ENCODE measurements at places on chromosomes 2 and 18. TPM values are rescaled to one million over a fixed set of nuclear protein-coding genes. Genes with fewer than 3 reads are reported as not detected.

The TMEM37 gene
- not detected for total RNA-seq

The GALNT3 gene
- total RNA-seq: 2.6 TPM

DNA sequence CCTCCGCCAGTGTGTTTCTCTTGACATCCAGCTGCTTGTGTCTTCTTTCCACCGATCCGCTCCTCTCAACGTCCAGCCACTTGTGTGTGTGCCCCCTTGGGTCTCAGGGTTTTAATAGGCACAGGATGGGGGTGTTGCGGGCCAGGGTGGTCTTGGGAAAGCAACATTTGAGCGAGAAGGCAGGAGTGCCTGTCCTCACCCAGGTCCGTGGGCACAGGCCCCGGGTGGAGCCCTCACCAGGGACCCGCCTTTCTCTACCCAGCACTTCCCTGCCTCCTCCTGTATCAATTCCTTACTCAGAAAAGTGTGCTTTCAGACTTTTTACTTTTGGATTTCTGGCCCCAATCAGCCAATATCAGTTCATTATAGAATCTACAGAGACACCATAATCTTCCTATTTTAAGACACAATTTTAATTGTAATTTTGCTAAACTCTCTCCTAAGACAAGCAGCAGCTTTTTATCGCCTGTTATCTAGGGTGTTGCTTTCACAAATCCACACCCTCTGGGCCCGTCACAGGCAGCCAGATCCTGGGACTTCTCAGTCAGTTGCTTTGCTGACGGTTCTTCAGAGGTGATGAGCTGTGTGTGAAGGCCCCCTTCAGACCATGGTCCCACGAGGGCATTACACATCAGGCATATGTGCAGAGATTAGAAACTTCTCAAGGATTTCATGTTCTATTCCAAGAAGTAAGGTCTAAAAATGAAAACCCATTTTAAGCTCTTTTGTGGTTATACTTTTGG, 96.0 kb upstream of the FHL2 start:
- no peak for DNase-seq

DNA sequence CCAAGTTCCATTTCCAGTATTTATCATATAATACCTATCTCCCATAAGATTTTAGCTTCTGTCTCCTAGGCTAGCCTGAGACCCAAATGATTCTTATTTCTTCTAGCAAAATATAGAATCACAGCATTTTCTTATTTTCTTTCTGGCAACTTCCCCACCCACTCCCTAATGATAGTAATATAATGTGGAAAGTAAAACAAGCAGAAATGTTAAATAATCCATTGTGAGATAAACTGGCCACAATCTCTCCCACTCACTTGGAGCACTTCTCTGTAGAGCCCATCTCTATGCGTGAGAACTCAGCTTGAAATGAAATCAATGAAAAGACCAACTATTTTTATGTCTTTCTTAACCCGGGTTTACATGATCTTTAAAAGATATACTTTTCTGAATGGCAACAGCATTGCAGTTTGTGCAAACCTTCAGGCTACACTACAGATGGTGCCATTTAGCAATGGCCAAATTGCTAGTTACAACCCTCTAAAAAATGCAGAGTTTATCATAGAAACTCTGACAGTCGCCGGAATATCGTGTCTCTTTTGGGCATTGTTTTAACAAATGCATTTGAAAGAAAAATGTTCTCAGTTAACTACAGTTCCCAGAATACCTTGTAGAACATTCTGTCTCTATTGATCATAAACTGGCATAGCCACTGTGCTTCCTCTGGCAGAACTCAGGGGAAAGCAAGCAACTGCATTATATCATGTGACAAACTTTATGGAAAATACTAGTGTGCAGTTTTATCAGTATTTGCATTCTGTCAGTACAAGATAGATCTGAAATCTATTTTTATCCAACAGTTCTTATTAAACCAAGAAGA, 1407.4 kb upstream of the ZEB2 start:
- no peak for DNase-seq

DNA sequence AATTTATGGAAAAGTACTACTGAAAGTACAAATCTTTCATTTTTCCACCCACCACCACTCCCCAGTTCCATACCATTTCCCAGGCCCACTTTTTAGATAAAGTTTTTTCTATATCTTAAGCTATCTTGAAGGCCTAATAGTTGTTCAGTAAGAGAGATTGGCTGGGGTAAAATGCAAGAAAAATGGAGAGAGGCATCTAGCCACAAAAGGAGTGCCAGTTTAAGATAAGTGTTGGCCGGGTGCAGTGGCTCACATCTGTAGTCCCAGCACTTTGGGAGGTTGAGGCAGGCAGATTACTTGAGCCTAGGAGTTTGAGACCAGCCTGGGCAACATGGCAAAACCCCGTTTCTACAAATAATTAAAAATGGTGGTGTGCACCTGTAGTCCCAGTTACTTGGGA, 28.6 kb downstream of the NBEAL1 start:
- DNase-seq: no peak

GRCh38 chr2:26412091-26412673, 10.5 kb downstream of the DRC1 start:
- DNase-seq: no peak

- DNase-seq: no peak
Measured at GRCh38 chr2:114192362-114192761, 250.1 kb upstream of the DPP10 start.
